ENCODE measurements at places on chromosomes 1 and 21. TPM values are rescaled to one million over a fixed set of nuclear protein-coding genes. Genes with fewer than 3 reads are reported as not detected.

BMP8B gene
- total RNA-seq: 4.2 TPM

LRRC3 gene
- total RNA-seq: 1.3 TPM

KIF17 gene
- total RNA-seq: 1.4 TPM

ASAP3 gene
- 3.1 TPM for total RNA-seq

PDE4DIP gene
- 6.6 TPM for total RNA-seq

SLC25A33 gene
- 3.3 TPM for total RNA-seq

DIO1 gene
- not detected for total RNA-seq

LCE3D gene
- 0.69 TPM for total RNA-seq

FCN3 gene
- total RNA-seq: not detected

KCNQ4 gene
- total RNA-seq: 0.22 TPM

NOS1AP gene
- total RNA-seq: 0.67 TPM

KIF2C gene
- total RNA-seq: 40.5 TPM

CRYBG2 gene
- 1.7 TPM for total RNA-seq

PCP4L1 gene
- 0.06 TPM for total RNA-seq

RNU5D-1 gene
- not detected for total RNA-seq

DNASE2B gene
- not detected for total RNA-seq

CAMTA1 gene
- 63.7 TPM for total RNA-seq

FAM177B gene
- not detected for total RNA-seq
